ENCODE measurements at places on chromosomes 5 and 9.

- H3K27ac ChIP-seq: no peak overlapping the region
- no peaks in the 10 kb centered on the region for H3K4me1 ChIP-seq
- H3K36me3 ChIP-seq: no peaks in the 10 kb centered on the region
- DNase-seq: no peak
Observed at GRCh38 chr5:23930985-23931384, 423.6 kb downstream of the PRDM9 start.

GRCh38 chr9:127202461-127203169 is 62.0 kb upstream of the GARNL3 start:
- no peak overlapping the region for H3K27ac ChIP-seq
- H3K4me1 ChIP-seq: peaks cover 33% of the 10 kb centered on the region
- DNase-seq: no peak
- H3K27me3 ChIP-seq: no peaks in the 10 kb centered on the region
- no peak overlapping the region for H3K4me3 ChIP-seq

DNA sequence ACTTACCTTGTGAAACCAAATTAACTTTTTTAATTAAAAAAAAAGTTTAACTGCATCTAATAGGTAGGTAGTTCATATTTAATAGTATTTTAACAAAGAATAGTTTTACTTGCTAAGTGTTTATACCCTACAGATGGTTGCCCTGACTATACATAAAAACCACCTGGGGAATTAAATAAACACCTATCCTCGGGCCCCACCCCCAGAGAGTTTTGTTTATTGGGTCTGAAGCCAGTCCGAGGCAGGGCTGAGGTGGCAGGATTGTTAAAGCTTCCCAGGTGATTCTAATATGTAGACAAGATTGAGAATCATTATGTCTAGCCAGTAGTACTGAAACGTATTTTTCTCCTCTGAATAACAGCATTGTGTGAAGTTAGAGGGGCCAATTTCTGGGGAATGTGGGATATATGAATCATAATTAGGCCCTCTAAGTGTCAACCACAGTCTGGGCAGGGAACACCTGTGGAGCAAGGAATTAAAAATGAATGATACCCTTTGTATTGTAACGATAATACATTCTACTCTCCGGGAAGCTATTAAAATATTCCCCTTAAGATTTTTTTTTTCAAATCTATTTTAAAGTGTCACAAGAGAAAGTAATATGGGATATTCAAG is 5.6 kb upstream of the PAM start:
- no peak for DNase-seq
- H3K36me3 ChIP-seq: no peaks in the 10 kb centered on the region
- no peak overlapping the region for H3K27ac ChIP-seq
- no peaks in the 10 kb centered on the region for H3K27me3 ChIP-seq
- H3K4me1 ChIP-seq: no peaks in the 10 kb centered on the region

DNA sequence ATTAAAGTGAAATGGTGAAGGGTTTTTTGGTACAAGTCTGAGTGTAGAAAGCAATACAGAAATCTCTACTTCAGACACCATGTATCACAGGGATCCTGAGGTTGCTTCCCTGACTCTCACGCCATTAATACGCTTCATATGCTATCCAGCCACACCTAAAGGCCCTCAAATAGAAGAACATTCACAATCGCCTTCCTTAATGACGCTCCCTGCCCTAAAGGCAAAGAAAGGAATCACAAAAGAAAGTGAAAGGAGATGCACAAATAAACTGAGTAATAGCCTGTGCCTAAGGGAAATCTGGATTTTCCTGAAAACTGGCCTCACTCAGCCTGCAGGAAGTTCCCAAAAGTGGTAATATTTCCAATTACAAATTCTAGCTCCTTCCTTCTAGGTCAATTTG is 1002.7 kb upstream of the DMAC1 start:
- H3K27ac ChIP-seq: no peak overlapping the region
- no peak for DNase-seq
- H3K36me3 ChIP-seq: no peaks in the 10 kb centered on the region
- no peak overlapping the region for H3K4me3 ChIP-seq

- no peak overlapping the region for H3K4me3 ChIP-seq
- no peaks in the 10 kb centered on the region for H3K36me3 ChIP-seq
- peaks cover 3% of the 10 kb centered on the region for H3K4me1 ChIP-seq
- DNase-seq: no peak
- no peak overlapping the region for H3K27ac ChIP-seq
Observed at GRCh38 chr5:173644673-173645436, 28.4 kb upstream of the BOD1 start.

GRCh38 chr9:37036776-37037502 is 2.9 kb upstream of the PAX5 start:
- H3K36me3 ChIP-seq: no peaks in the 10 kb centered on the region
- H3K27ac ChIP-seq: no peak overlapping the region
- peaks cover 26% of the 10 kb centered on the region for H3K4me1 ChIP-seq

- DNase-seq: no peak
- peak overlapping the region; percentile 20 for H3K4me3 ChIP-seq
- peak overlapping the region; percentile 16 for H3K27ac ChIP-seq
- H3K4me1 ChIP-seq: peaks cover 4% of the 10 kb centered on the region
Observed at GRCh38 chr5:74673011-74673790, 11.8 kb upstream of the HEXB start.

DNA sequence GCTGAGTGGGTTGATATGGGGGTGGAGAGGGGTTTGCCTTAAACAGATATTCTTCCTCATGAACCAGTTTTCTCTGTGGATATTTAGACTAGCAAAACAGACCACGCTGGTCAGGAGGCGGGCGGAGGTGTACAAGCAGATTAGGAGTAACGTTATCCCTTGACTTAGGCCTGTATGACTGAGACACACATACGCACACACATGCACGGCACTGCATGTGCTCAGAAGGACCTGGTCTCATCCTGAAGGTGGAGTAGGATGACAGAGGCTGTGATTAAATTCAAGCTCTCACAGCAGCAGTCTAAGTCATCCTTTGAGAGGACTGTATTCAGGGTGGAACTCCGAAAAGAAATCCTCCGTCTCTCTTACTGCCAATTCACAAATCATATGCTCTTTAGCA is 209.7 kb downstream of the DIRAS2 start:
- H3K36me3 ChIP-seq: no peaks in the 10 kb centered on the region
- no peak for DNase-seq
- H3K4me1 ChIP-seq: no peaks in the 10 kb centered on the region
- H3K4me3 ChIP-seq: no peak overlapping the region

- no peak overlapping the region for H3K27ac ChIP-seq
- no peak overlapping the region for H3K4me3 ChIP-seq
- no peaks in the 10 kb centered on the region for H3K27me3 ChIP-seq
- no peak for DNase-seq
Observed at GRCh38 chr9:72924154-72924790, 28.6 kb downstream of the ALDH1A1 start.

DNA sequence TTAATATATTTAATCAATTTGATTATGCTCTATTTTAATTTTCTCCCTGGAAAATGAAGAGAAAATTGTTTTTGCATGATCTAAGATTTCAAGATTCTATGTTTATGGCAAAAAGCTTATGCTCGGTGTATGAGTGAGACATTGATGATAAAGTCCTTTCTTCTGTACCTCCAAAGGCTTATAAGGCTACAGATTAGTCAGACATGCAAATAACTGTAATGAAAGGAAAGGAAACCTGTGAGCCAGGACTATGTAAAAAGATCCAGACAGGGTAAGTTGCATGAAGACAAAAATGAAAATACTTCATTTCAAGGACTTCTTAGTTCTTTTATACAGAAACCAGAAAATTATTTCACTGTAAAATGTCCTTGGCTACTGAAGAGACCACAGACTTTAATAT is 52.2 kb upstream of the EDIL3 start:
- no peaks in the 10 kb centered on the region for H3K36me3 ChIP-seq
- no peaks in the 10 kb centered on the region for H3K4me1 ChIP-seq
- no peak for DNase-seq

Measured in gastrocnemius medialis (tissue), 4 donors.